Bronchial epithelial cell (primary cell): ENCODE measurements at places on chromosomes 7 and 10. TPM values are rescaled to one million over a fixed set of nuclear protein-coding genes. Genes with fewer than 3 reads are reported as not detected.

GPAM gene
- total RNA-seq = 9.2 and 10.4 TPM in 2 replicates

PLPP4 gene
- 0.13 and 0.26 TPM in 2 replicates for total RNA-seq

SLC26A3 gene
- total RNA-seq = not detected in 2 replicates

ACTR3C gene
- total RNA-seq = 4.2 and 6.4 TPM in 2 replicates

CXCL12 gene
- under 0.01 and 1.3 TPM in 2 replicates for total RNA-seq

OLAH gene
- 16.3 and 26.0 TPM in 2 replicates for total RNA-seq

AKR1C4 gene
- not detected in 2 replicates for total RNA-seq

CCL24 gene
- not detected in 2 replicates for total RNA-seq

OR2A5 gene
- not detected in 2 replicates for total RNA-seq

PRSS37 gene
- total RNA-seq = not detected in 2 replicates

CFTR gene
- total RNA-seq = under 0.01 and 0.13 TPM in 2 replicates

PTF1A gene
- not detected in 2 replicates for total RNA-seq

CLEC5A gene
- not detected in 2 replicates for total RNA-seq

SEMA3A gene
- total RNA-seq = 57.7 and 60.3 TPM in 2 replicates
